NCI-H2081 (cell line): ENCODE measurements at places on chromosomes 6 and 20.

DNA sequence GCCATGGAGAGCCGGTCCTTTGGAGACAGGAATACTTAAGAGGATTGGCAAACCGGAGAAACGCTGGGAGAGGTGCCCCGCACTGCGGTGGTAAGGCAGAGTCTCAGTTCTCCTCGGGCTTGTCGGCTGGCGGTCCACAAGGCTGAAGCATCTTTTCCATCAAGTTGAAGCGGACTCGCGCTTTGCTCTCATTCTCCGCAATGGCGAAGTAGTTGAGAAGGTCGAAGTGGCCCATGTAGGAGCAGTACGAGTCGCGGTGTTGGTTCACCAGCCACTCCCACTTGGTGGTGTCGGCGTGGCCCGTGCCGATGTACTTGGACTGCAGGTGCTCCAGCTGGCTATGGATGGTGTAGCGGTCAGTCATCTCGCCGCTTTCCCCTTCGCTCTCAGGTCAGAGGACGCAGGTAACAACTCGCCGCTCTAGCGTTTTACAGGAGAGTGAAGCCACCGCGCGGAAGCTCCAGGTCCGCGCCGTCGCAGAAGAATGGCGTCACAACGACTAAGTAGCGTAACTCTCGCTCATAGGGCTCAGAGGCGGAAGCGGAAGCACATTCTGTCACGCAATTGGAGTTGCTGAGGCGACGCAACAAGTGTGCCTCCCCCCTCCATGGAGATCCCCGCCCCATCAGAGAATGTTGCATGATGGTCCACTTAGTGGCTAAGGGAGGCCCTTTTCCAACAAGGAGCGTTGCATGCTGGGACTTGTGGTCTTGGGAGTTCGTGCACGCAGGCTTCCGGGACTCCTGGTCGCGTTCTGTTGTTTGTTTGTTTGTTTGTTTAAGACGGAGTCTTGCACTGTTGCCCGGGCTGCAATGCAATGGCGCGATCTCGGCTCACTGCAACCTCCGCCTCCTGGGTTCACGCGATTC is at the start of gene SF3B5:
Gene SF3B5, minus strand, starts transcription at position 440 of the 869 bp plus-strand sequence. Its CDS starts 76 bp downstream, at position 364.
- DNase-seq = peak; percentile 95

GRCh38 chr20:11544029-11544678 is 373.5 kb upstream of the BTBD3 start:
- peak; percentile 72 for DNase-seq

DNA sequence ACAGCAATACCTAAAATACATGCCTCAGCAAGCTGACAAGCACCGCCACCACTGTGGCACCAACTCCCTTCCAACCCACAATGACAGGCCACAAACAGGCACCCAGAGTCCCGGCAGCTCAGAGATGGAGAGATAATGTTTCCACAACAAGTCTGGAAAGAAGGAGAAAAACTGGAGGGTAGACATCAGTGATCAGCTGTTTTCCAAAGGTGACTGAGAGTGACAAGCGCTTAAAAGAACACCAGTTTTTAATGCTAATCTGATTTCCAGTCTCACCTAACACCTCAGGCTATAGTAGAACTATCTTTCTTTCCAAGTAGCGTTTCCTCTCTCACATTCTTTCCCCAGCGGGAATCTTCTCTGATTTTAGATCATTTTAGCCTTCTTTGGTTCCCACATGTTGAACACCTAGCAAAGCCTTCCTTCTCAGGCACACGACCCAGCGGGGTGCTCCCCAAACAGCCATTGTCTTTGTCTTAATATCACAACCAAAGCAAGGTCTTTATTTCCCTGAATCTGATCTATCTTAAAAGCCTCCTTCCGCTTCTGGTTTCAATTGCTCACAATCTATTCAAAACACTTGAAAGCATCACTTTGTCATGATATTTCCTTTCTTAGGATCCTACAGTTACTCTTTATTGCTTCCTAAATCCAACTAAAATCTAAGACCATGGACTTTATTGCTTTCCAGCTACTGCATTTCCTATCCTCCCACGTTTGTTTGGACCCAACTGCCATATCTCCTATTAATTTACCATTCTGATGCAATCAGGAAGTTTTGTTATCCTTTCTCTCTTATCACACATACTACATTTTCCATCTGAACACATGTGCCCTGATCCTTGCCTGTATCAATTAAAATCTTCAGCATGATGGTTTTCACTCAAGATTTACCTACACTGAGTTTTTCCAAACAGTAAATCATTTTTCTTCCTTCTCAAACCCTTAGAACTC is 282.7 kb downstream of the ADGB start:
- DNase-seq = no peak

GRCh38 chr6:30719356-30719755 is 796 bp upstream of the TUBB start:
- no peak for DNase-seq

- DNase-seq = no peak
These were observed 94.7 kb upstream of the SLC2A12 start for GRCh38 chr6:134147034-134147533.

GRCh38 chr6:159832946-159833345 is 32.9 kb downstream of the PNLDC1 start:
- no peak for DNase-seq

DNA sequence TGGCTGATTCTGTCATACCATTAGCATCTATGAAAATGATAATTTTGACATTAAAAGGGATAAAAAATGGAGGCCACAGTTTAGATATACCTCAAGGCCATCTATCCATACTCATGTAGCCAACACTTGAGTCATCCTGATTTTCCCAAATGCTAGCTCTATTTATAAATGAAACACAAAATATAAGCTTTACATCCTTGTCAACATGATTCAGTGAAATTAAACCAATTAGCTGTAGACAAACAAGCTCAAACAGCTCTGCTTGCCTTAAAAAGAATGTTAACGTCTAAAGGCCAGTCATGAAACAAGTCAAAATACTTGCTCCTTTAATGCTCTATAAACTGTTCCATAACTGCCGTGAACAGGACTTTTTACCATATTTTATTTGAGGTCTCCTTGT is 40.3 kb downstream of the ABRACL start:
- DNase-seq = no peak

DNA sequence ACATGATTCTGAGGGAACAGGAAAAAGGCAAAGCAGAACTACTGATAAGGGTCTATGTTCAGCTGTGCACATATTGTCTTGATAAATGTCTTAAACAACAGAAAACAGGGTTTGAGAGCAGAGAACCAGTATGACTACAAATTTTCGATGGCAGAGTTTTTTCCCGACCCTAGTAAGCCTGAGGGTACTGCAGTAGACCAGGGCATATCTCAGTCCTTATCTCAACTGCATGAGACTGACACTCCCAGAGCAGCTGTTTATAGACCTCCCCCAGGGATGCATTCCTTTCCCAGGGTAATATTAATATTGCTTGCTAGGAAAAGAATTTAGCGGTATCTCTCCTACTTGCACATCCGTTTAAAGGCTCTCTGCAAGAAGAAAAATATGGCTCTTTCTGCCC is 1176.8 kb upstream of the ADGRB3 start:
- no peak for DNase-seq

GRCh38 chr6:55578537-55579363 is at the start of gene HMGCLL1:
Gene HMGCLL1 (minus strand): TSS chr6:55579192. CDS start chr6:55579055, 137 bp downstream.
- DNase-seq = peak; percentile 81

DNA sequence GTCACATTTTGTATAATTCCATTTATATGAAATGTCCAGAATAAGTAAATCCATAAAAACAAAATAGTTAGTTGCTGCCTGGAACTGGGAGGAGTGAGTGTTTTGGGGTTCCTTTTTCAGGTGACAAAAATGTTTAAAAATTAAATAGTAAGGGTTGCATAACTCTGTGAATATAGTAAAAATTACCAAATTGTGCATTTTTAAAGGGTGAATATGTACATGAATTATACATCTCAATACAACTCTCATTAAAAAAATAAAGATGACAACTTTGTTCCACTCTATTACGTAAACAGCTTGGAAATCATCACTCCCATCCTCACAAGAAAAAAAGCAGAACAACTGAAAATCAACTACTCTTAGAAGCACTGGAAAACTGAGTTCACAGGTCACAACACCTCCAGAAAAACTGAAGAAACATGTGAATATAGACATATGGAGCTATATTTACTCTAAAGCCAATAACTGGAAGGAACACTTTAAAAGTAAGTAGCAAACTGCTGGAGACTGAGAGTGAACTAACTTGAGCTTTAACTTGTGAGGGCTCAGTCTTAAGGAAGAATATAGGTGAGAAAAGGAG is 40.0 kb downstream of the RANBP9 start:
- no peak for DNase-seq

- no peak for DNase-seq
These were observed 2.0 kb downstream of the MAN1A1 start for GRCh38 chr6:119347466-119348095.

DNA sequence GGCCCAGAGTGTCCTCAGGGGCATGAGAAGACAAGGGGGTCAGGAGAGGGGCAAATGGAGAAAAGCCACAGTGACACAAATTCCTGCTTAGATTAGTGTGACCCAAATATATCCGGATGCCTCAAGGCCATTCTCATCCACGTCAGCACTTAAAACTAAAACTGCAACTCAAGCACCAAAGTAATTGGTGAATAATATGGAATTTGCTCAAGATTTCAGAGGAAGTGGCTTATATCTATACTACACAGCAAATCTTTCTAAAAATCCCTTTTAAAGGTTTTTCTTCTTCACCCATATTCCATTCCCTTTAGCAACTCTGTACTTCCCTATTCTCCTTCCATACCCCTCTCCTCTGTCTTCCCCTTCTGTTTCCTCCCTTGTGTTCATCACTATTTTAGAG is 15.2 kb downstream of the DEF6 start:
- DNase-seq = no peak

DNA sequence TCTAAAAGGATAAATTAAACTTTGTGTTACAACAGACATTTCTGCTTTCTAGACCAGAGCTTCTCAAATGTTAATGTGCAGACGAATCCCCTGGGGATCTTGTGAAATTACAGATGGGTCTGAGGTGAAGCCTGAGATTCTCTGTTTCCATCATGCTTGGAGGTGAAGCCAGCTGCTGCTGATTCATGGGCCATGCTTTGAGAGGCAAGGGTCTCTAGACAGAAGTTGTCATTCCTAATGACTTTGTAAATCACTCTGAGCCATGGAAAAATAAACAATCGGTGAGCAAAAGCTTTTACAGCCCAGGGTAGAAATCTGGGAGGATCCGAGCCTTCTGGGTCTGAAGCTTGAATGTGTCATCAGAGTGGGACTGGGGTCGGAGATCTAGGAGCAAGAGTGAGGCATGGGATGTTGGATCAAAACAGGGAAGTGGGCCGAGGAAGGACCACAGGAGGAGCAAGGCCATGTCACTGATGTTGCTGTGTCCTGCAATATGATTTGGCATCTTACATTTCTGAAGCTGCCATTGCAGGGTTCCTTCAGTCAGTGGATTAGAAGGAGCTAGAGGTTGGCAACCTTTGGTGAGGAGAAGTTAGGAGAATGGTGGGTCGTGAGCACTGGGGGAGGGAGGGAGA is 77.3 kb downstream of the TRMT11 start:
- DNase-seq = no peak

GRCh38 chr6:13528777-13529343 is 41.5 kb upstream of the GFOD1 start:
- DNase-seq = no peak
